ENCODE measurements at places on chromosomes 5 and 9. TPM values are rescaled to one million over a fixed set of nuclear protein-coding genes. Genes with fewer than 3 reads are reported as not detected.

The HTR1A gene
- total RNA-seq: not detected

- H3K36me3 ChIP-seq: no peaks in the 10 kb centered on the region
- no peaks in the 10 kb centered on the region for H3K27me3 ChIP-seq
- H3K4me3 ChIP-seq: no peak overlapping the region
- no peak overlapping the region for H3K27ac ChIP-seq
- no peak for DNase-seq
Measured at GRCh38 chr5:11045411-11045810, 284.4 kb upstream of the DAP start.

DNA sequence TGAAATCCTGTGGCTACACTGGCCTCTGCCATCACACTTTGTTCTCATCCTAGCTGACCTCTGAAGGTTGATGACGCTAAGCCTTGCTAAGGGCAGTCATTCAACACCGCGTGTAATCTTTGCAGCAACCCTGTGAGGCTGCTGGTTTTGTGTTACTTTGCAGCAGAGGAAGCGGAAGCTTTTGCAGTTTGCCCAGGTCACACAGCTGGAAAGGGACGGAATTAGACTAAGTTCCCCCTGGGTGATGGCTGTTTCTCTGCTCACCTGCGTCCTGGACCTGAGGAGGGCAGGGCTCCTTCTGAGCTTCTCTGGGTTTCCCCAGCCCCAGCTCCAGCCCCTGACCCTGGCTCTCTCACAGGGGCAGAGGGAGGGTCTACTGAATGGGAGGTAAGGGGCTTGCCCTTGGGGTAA lies 7.3 kb upstream of the SLC25A51 start:
- H3K4me3 ChIP-seq: no peak overlapping the region
- DNase-seq: no peak
- no peaks in the 10 kb centered on the region for H3K36me3 ChIP-seq
- H3K27ac ChIP-seq: peak overlapping the region; percentile 73
- peaks cover 49% of the 10 kb centered on the region for H3K4me1 ChIP-seq

DNA sequence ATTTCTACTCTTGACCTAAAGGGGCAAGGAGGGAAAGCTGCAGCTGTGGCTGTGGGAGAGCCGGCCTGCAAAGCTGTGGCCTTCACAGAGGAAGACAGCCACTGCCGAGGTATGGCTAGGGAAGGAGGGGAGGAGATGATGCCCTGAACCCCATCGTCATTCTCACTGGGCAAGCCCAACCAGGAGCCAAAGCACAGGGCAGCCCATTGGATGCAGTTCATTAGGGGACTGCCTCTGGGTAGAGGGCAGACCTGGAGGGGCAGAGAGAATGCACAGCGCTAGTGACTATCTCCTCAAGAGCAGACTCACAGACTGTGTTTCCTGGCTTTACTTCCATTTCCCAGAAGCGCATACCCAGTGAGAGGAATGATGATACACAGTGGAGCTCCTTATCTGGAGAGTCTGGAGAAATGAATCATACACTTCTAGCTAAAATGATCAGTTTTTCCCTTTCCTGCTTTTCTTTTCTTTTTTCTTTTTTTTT lies 47.2 kb upstream of the TTC23L start:
- no peak overlapping the region for H3K4me3 ChIP-seq
- DNase-seq: no peak
- no peaks in the 10 kb centered on the region for H3K27me3 ChIP-seq
- no peak overlapping the region for H3K27ac ChIP-seq
- no peaks in the 10 kb centered on the region for H3K4me1 ChIP-seq
- peaks cover 4% of the 10 kb centered on the region for H3K36me3 ChIP-seq

DNA sequence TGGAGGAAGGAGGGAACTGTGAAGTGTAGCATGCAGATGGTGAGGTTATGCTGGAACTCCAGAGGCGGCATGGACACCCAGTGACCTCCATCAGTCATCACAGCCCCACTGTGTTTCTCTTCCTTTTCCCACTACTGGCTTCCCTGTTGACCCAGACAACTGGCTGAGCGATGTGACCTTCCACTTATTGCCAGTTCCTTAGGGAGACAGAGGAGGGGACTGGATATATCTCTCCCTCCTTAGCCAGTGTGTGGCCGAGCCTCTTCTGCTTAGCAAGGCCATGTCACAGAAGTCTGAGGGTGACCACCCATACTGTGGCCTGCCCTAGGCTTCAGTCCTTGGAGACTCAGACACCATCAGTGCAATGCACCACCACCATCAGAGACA lies 3.0 kb upstream of the PHYKPL start:
- H3K27me3 ChIP-seq: no peaks in the 10 kb centered on the region
- peaks cover 93% of the 10 kb centered on the region for H3K4me1 ChIP-seq
- H3K36me3 ChIP-seq: peaks cover 8% of the 10 kb centered on the region
- DNase-seq: peak; percentile 2
- no peak overlapping the region for H3K27ac ChIP-seq

DNA sequence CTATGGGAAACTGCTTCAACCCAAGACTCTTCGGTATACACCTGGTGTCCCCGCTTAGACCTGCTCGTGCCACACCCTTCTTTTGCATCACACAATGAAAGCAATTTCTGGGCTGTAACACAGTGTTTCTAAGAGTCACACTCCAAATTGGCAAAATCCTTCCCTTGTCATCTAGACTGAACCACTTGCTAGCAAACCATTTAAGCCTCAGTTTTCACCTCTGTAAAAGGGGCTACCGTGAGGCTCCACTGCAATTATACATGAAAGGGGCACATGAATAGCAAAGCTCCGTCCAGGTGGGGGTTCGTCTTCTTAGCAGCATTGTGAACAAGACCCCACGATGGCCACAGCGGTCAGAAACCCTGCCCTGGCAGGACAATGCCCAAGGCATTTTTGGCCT lies 166.8 kb downstream of the PAX5 start:
- no peaks in the 10 kb centered on the region for H3K36me3 ChIP-seq
- H3K4me1 ChIP-seq: no peaks in the 10 kb centered on the region
- H3K27me3 ChIP-seq: no peaks in the 10 kb centered on the region
- H3K27ac ChIP-seq: no peak overlapping the region

The SCGB3A1 gene
- 88.8 TPM for total RNA-seq

- H3K4me3 ChIP-seq: no peak overlapping the region
- H3K4me1 ChIP-seq: no peaks in the 10 kb centered on the region
- H3K27me3 ChIP-seq: no peaks in the 10 kb centered on the region
- H3K27ac ChIP-seq: no peak overlapping the region
Measured at GRCh38 chr5:84272771-84273516, 111.7 kb downstream of the EDIL3 start.

The SLC22A4 gene
- 10.3 TPM for total RNA-seq

Measured in left lung (tissue), 14 donors.